RPMI8226 (cell line): ENCODE measurements at places on chromosomes 1 and 21.

GRCh38 chr1:8397511-8397910, 79.6 kb downstream of the SLC45A1 start:
- DNase-seq = peak; percentile 73

DNA sequence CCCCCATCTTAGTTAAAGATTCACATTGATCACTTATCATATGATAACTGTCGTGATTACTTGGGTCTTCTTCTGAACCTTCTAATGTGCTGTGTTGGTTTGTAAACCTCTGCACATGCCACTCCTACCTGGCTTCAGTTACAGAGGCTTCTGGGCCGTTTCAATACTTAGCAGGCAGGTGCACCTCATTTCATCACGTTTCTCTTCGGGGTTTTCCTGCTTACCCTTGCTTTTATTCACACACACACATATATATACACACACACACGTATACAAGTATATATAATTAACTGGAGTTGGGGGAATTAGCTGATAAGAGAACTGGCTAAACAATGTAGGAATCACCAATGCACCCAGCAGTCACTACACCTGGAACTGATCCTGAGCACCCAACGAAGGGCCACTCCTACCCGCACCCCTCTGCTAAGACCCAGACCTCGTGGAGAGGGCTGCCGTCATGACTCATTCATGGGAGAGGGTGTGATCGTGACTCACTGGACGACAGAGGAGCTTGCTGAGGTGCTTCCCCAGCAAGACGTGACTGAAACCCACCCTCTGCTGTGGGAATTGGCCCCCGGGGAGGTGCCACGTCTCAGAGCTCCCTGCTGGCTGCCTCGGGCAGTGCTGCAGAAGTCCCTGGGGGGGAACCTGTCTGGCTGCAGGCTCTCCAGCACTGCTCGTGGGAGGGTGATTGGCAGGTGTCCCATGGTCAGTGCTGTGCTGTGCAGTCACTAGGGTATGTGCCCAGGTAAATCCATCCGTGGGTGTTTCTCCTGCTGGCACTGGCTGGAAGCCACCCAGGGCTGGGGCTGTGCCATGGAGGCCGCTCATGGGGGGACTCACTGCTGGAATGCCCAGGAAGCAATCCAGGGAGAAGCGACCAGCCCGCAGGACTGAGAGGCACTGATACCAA, 166.6 kb downstream of the DYRK1A start:
- peak; percentile 20 for DNase-seq

DNA sequence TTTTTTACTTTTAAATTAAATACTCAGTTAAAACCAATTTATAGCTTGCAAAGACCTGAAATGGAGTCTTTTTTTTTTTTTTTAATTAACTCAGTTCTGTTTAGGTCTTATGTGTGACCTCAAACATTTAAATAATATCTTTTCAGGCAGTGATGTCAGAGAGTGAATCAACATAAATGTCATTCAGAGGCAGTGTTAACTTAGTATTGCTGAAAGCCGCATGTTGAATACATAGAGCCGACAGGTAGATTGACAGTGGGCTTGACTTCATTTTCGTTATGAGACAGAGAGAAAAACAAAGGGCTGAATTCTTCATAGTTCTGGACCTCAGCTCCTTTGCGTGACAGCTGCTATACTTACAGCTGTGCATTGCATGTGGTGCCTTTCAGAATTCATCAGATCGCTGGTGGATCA, 51.5 kb downstream of the PRDM2 start:
- DNase-seq = no peak

- DNase-seq = no peak
Measured at GRCh38 chr21:37337831-37338230, 28.7 kb upstream of the DYRK1A start.

- peak; percentile 42 for DNase-seq
Measured at GRCh38 chr1:16367968-16368890, 1.2 kb downstream of the SZRD1 start.
